NCI-H345 (cell line): ENCODE measurements at places on chromosomes 2 and 18.
A peak's percentile ranks its signal among the peaks of the same experiment; 100 is the strongest.

GRCh38 chr2:11314487-11314886 lies 29.9 kb downstream of the ROCK2 start:
- no peak for DNase-seq

GRCh38 chr2:23349508-23349907 lies 35.5 kb upstream of the KLHL29 start:
- no peak for DNase-seq

DNA sequence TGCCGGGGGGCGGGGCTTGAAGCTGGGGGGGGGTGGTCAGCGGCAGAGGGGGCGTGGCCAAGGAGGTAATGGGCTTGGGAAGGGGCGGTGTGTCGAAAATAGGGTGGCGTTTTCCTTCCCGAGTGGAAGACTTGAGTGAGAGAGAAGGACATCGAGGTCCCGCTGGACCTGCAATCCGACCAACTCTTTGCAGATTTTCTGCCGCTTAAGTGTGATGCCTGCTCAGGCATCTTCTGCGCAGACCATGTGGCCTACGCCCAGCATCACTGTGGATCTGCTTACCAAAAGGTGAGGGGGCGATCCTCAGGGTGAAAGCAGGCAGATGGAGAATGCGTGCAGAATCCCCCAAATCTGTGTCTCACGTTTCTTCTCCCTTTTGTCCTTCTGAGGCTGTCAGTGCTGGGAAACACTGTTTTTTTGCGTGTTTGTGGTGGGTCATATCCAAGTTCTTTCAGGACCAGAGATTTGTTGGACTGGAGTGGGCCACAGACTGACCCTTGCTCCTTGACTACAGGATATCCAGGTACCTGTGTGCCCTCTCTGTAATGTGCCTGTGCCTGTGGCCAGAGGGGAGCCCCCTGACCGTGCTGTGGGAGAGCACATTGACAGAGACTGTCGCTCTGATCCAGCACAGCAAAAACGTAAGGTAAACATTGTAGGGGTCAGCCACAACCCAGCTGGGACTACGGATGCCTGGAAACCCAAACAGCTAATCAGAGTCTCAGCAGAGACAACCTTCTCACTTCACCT lies 727 bp downstream of the ZFAND2B start:
- no peak for DNase-seq

- no peak for DNase-seq
These were observed 114.9 kb upstream of the NT5C1B start for GRCh38 chr2:18704276-18704675.

DNA sequence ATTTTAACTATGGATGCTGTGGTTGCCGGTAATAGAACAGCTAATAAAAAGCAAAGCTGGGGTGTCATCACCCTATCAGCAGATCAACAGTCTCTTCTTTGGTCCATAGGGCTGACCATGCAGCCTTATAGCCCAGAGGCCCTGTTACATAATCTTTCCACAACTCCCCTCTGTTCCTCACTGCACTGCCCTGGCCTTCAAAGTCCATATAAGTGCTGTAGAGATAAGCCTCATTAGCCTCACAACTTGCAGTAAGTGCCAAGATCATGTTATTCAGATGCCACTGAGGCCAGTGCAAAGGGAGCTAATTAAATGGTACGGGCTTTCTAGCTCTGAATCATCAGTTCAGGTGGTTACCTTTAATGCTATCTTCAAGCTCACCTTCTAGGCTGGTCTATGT lies 89.7 kb upstream of the CXCR4 start:
- no peak for DNase-seq

DNA sequence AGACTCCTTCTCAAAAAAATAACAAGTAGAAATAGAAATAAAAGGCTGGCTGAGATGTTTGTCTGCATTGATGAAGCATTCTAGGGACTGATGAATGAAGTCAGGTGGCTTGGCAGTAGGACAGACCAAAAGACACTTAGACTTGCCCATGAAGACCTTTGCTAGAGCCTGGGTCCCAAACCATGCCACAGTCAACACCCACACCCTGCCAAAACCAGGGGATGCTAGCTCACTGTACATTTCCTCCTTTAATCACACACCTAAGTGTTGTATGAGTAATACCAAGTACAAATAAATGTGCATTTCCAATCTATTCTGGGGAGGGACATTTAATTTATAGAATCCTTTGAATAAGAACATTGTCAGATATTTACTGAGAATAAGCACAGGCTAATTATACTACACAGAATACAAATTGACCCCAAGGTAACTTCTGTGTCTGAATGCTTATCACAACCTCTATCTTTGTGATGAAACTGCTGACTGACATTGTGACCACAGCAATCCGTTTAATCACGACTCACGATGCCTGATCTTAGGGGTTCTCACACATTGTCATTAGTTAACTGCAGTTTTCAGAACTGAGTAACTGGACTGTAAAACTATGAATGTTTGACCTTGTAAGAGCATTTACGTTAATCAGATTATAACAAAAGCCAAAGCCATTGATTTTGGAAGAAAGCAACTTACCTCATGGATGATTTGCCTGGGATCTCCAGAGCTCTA lies 10.5 kb upstream of the NOL10 start:
- no peak for DNase-seq

GRCh38 chr18:68564961-68565360 lies 149.9 kb downstream of the TMX3 start:
- peak; percentile 47 for DNase-seq

DNA sequence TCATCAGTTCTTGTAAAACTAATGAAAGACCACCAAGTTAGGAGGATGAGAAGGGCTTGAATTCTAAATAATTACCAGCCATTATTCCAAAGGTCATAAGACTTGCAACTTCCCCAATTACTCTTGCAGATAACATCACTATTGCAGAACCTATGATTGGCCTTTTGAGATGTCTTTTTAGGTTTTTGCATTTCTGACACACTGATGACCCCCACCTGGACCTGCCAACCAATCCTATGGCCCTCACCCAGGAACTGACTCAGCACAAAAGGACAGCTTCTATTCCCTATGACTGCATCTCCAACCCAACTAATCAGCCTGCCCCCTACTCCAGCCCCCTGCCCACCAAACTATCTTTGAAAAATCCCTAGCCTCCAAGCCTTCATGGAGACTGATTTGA lies 111.5 kb upstream of the COPS8 start:
- no peak for DNase-seq

DNA sequence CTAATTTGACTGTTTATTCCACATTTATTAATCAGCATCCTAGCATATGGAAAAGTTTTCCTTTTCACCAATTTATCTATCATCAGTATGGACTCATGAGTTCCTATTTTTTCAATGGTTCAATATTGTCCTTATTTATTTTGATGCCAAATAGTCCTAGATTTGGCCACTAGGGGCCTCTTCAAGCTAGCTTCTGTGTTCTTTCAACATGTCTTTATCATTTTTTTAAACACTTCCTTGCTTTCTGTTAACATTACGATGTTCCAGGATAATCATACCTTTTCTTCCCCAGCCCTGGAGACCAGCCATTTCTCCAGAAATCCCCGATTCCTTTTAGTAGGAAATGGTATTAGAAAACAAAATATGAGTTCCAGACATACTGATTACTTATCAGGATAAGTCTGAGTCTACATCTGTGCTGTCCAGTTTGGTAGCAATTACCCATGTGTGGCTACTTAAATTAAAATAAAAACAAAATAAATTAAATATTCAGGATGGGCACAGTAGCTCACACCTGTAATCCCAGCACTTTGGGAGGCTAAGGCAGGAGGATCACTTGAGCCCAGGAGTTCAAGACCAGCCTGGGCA lies 70.6 kb downstream of the RPE start:
- peak; percentile 2 for DNase-seq

- no peak for DNase-seq
These were observed 436.5 kb downstream of the RND3 start for GRCh38 chr2:150051004-150051403.

DNA sequence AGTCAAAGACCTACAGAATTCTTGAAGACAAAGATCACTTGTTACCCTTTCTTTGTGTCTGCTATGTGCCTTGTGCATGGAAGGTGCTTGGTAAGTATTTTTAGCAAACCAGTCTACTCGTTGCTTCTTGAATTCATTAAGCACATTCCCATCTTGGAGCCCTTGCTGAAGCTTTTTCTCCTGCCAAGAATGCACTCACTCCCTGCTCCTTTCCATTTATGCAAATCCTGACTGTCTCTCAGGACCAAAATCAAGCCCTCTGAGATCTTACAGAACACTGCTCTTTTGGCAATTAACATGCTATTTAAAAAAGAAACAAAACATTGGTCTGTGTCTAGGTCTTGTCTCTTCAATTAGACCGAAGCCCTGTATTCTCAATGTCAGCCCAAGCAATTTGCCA lies 75.8 kb downstream of the CLHC1 start:
- DNase-seq = no peak

- DNase-seq = no peak
These were observed 20.3 kb downstream of the RALB start for GRCh38 chr2:120272763-120273481.

DNA sequence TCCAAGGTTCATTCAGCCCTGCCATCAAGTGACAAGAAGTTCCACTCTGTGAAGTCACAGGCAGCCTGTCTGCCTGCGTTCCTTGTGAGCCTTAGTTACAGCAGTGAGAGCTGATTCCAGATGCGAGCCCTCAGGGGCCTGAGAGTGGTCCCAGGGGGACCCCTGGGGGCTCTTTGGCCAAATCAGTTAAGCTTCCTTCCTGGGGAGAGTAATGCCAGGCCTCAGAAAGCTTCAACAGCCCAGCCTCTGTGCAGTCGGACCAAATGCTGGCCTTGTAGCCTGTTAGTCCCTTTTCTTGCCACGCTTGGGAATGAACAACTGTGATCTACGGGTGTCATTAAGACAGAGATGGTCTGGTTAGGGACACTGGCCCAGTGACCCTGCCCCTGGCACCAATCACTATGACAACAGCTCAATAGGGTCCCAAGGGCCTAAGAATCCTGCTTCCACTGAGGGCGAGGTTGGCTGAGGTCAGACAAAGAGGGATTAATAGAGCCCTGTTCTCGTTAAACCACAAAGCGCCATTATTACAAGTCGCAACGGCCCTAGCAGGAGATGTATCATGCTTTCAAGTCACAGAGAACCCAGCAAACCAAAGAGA lies 50.9 kb downstream of the HS1BP3 start:
- DNase-seq = no peak

- DNase-seq = no peak
These were observed 129.3 kb downstream of the CAPN13 start for GRCh38 chr2:30677861-30678385.

DNA sequence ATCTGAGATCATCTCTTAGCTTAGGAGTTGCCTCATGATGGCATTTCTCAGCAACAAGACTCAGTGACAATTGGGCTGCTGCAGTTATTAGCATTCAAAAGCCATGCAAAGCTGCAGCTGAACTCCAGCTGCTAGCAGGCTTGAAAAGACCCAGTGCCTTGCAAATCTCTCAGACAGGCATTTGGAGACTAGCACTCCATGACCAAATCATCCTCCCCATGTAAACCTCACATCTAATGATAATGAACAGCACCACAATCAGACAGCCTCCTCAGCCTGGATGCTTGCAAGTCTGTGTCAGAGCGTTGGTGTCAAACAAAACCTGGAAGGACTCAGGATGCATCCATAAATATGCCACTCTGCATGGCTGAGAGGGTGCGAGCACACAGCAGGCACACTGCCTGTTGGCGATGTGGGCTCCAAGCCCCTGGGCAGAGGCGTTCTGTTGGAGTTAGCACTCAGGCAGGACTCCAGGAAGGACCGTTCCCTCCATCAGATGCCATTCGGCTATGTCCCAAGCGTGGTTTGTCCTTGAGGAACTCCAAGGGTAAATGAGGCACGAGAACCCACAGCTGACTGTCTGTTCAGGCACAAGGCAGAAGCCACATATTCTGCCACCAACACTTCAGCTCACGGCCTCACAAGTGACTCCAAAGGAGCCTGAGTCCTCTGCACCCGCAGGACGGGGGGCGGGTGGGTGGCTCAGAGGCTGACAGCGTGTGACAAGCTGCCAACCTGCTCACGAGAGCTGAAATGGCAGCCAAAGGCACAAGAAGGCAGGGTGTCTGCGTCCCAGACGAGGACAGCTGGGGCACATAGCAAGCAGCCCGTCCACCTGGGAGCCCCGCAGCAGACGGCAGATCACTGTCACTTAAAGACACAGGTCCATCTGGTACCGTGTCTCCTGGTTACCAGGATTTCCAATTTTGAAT lies 183.8 kb downstream of the MYT1L start:
- peak; percentile 14 for DNase-seq

DNA sequence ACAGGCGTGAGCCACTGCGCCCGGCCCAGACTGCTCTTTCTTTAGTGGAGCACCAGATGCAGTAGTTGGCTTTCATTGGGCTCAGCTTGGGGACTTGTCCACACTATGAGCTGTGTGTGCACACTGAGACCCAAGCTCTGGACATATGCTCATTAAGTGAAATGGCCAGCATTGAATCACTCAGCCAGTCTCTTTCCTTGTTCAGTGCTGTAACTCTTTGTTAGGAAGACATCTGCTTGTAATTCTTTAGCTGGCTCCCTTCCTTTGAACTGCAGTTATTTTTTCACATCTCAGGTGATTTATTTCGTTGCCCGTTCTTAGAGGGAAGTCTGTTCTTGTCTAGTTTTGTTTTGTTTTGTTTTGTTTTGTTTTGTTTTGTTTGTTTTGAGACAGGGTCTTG lies 70.5 kb downstream of the CAB39 start:
- DNase-seq = no peak

GRCh38 chr2:173880561-173880960 lies 84.6 kb downstream of the SP3 start:
- no peak for DNase-seq
